ENCODE measurements at places on chromosomes 4 and X. TPM values are rescaled to one million over a fixed set of nuclear protein-coding genes. Genes with fewer than 3 reads are reported as not detected.

- H3K36me3 ChIP-seq = no peaks in the 10 kb centered on the region
- H3K4me1 ChIP-seq = peaks cover 2% of the 10 kb centered on the region
- H3K4me3 ChIP-seq = no peak overlapping the region
- no peak for DNase-seq
- H3K27me3 ChIP-seq = no peaks in the 10 kb centered on the region
These were observed 99.4 kb downstream of the GPR82 start for GRCh38 chrX:41823402-41823801.

The SH3D19 gene
- polyA plus RNA-seq = 12.5 TPM

DNA sequence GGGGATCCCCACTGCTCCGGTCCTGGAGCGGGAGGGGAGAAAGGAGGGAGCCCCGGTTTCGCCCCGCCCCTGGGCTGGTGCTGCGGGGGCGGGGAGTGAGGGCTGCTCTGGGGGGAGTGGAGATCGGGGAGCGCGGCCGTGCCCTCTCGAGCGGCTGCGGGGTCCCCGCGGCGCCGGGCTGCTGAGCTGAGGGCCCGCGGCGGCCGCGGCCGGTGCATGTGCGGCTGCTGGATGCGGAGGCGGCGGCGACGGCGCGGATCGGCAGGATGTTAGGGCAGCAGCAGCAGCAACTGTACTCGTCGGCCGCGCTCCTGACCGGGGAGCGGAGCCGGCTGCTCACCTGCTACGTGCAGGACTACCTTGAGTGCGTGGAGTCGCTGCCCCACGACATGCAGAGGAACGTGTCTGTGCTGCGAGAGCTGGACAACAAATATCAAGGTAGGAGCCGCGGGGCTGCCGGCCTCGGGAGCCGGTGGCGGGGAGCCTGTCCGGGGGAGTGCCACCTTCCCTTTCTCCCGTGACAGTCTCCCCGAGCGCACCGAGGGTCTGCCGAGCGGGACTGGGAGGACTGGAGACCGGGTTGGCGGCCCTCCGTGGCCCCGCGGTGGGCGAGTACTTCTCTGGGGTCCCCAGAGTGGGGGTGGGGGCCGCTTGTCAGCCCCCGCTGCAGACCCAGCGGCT is at the start of gene ING2:
ING2 (plus strand) TSS at position 129 of the 681 bp plus-strand sequence; CDS start at position 267, 138 bp downstream.
- H3K36me3 ChIP-seq = no peaks in the 10 kb centered on the region
- no peak for DNase-seq
- peak within 1 kb of the TSS; percentile 94 for H3K4me3 ChIP-seq
- peak within 1 kb of the TSS; percentile 99 for H3K27ac ChIP-seq
- H3K4me1 ChIP-seq = peaks cover 2% of the 10 kb centered on the region

DNA sequence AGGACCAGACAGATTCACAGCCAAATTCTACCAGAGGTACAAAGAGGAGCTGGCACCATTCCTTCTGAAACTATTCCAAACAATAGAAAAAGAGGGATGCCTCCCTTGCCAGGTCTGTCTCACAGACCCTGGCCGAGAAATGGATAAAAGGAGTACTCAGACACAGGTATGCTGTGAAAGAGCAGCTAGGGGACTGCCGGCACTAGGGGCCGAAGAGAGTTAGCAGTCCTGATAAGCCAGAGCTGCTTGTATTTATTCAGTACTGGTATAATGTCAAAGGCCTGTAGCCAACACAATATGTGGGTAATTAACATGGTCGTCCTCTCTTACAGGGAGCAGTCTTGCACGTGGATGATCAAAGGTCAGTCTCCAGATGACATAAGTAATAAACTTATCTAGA is 1042.1 kb upstream of the LCORL start:
- H3K27me3 ChIP-seq = no peaks in the 10 kb centered on the region
- no peak for DNase-seq
- H3K4me3 ChIP-seq = no peak overlapping the region
- no peaks in the 10 kb centered on the region for H3K4me1 ChIP-seq
- no peak overlapping the region for H3K27ac ChIP-seq
- no peaks in the 10 kb centered on the region for H3K36me3 ChIP-seq

All from IMR-90 (cell line).